Cerebellum (tissue), 4 donors: ENCODE measurements at places on chromosomes 12 and 14. TPM values are rescaled to one million over a fixed set of nuclear protein-coding genes. Genes with fewer than 3 reads are reported as not detected.

DNA sequence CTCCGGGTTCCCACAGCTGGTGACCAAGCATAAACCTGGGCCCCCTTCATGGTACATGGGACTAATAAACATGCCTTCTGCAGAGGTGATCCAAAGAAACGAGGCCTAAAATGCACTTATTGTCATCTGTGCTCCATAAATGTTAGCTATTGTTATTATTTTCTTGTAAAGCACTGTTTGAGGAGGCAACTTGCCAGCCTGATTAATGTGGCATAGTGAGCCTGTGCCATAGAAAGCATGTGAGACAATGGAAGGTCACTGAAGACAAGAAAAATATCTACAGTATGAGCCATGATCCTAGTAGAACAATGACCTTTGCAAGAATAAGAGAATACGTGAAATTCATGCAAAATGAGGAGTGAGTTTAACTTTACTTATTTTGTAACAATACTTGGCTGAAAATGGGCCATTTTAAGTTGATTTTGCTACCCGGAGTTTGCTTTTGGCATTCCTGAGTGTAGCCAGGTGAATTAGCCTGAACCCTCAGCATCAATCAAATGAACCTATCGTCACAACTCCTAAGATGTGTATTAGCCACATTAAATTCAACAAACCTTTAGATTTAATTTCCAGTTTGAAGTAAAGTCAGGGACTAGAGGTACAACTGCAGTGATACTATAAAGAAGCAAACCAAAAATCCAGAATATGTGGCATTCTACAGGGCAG, 52.2 kb downstream of the CPM start:
- DNase-seq: no peak

GRCh38 chr12:23704992-23705943, 244.2 kb downstream of the SOX5 start:
- no peak for DNase-seq

DNA sequence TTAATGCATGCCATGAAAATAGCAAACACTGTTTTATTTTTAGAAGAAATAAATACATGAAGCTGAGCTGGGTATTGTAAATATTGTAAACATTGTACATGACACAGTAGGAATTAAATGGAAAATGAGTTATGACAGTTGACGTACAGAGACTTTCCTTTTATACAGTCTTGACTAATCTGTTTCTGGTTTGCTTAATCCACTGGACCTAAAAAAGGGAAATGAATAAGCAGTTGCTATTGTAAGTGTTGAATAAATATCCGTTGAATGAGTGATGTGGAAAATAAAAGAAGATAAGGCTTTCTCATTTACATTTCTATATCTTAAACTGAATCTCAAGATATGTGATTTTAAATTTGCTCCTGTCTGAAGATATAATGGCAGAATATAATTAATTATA, 15.0 kb downstream of the PMCH start:
- DNase-seq: no peak

DNA sequence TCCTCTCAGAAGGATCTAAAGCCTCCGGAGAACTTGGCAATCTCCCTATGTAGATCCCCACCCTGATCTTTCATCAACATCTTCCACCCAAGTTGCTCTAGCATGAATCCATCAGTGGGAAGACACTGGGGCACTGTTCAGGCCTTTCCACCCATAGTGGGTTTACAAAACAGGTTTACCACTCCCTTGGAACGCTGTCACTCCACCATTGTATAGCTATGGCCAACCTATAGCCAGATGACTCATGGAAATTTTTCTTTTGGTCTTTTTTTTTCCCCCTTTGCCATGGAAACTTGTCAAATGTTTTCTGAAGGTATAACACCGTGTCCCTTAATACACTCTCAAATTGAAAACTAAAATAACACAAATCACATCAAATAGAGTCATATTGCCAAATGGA, 10.8 kb upstream of the HSPB8 start:
- DNase-seq: no peak

DNA sequence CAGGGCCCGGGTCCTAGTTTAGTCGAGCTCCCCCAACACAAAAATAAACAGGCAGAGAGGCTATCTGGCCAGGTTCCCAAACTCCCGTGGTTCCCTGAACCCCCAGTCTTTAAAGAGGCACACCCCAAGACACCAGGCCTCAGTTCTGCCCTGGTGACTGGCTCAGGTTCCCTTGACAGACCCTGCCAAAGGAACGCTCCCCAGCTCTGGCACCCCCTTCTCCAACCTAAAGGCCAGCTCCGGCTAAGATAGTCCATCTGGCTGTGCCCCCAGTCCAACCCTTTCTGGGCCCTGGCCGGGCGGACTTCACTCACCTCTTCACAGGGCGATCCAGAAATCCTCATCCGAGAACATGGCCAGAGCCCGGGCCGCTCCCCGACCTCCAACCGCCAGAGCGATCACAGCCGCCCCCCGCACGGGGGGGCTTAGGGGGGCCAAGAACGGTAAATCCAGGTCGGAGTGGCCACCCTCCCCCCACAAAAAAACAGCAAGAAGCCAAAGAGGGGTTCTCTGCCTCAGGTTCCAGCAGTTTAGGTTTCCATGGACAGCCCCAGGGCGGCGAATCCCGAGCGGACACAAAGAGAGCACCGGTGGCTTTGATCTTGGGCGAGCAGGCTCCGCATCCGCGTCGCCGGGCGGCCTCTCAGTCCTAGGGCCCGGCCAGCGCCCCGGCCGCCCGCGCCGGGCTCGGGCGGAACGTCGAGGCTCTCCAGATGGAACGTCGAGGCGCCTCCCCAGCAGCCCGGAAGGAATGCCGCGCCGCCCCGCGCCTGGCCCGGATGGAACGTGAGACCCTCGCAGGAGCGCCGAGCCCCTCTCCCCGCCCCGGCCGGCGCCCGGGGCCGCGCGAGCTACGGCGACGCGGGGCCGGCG, 1.1 kb downstream of the KMT2D start:
- no peak for DNase-seq

DNA sequence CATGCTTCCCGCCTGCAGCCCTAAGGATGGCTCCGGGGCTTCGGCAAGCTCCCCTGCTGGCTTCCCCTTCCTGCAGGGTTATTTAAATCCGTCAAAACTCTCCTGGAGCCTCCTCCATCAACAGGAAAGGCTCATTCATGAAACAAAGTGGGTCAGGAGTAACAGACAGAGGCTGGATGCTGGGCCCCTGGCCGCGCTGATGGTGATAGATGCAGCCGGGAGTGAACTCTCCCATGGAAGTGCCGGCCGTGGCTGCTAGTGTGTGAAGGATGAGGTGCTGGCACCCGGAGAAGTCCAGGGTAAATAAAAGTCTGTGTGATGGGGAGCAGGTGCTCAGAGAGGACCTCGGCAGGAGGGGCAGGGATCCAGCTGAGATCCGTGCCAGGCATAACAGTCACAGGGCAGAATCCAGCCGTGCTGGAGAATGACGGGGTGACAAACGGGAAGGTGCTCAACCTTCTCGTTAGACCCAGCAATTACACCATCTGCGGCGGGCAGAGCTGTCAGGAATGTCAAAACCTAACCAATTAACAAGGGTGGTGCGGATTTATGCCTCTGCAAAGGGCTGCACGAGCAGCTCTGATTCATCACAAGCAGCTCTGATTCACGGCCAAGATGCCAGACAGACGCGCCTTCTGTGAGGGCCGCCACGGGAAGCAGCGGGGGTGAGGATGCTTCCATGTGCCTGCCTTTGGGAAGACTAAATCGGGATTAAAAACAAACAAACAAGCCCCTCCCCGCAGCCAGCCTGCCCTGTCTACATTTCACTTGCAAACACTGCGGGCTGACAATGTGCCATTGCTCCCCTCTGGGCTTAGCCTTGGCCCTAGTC, 55.6 kb downstream of the SYNE3 start:
- peak; percentile 84 for DNase-seq

- DNase-seq: no peak
Observed at GRCh38 chr12:13182881-13183280, 13.6 kb upstream of the EMP1 start.

DNA sequence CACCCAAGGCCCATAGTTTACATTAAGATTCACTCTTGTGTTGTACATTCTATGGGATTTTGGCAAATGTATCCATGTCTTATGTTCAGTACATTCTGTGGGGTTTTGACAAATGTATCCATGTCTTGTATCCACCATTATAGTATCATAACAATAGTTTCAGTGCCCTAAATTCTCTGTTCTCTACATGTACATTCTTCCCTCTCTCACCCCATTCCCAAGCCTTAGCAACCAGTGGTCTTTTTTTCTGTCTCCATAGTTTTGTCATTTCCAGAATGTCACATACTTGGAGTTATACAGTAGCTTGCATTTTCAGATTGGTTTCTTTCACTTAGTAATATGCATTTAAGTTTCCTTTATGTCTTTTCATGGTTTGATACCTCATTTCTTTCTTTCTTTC, 6.7 kb downstream of the TOGARAM1 start:
- DNase-seq: no peak

DNA sequence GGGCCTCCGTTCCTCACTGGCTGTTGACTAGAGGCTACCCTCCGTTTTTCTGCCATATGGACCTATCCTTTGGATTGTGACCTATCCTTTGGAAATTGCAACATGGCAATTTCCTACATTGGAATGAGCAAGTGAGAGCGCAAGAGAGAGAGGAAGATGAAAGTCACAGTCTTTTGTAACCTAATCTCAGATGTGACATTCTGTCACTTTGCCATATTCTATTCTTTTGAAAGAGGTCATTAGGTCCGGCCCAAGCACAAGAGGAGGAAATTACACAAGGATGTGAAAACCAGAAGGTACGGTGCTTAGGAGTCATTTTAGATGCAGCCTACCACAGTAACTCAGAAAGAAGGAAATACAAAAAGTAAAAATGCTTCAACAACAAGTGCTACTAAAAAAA, 47.3 kb upstream of the SRP54 start:
- DNase-seq: no peak

DNA sequence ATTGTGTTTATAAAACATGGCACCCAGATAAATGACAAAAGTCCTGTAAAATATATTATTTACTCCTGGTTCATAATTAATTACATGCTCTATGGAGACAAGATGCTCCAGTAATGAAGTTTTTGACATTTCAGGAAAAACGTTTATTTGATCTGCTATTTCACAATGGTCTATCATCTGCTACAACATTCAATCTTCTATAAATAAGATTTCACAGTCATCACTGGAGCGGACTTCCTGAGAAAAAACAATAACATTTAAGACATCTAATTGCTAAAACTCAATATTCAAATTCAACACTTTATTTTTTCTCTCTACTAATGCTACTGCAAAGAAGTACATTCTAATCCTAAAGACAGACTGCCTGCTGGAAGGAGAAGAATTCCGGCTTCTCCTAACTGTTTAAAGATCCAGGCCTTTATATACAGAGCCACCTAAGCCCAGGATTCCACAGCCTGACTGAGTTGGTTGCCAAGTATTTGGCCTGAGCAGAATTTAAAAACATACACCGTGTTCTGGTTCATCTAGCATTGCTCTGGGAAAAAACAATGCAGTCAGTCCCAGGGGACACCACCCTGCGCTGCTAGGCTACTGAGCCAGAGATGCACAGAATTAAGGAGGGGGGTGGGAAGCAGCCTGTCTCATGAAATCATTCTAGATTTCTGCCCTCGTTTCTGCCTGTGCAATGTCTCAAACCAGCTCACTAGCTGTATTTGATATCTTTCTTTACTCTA, 58.0 kb downstream of the TMTC1 start:
- no peak for DNase-seq

- peak; percentile 76 for DNase-seq
Observed at GRCh38 chr12:92075425-92075914, 70.2 kb downstream of the BTG1 start.

DNA sequence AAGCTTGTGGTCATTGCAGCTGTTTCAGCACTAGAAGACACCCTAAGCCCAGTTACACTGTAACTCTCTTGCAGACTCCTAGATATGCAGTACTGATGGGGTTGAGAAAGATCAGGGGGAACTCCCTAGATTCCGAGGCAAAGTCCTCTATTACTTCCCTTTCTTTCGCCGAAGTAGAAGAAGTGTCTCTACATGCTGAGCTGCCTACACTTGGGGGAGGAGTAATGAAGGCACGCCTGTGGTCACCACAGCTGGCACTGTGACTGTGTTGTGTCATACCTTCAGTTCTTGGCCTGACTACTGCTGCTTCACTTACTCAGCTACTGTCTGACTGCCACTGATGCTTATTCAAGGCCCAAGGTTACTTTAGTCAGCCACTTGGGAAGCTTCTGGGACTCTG, 35.1 kb upstream of the RPL10L start:
- no peak for DNase-seq

- DNase-seq: no peak
Observed at GRCh38 chr12:63995512-63995911, 151.0 kb downstream of the SRGAP1 start.

DNA sequence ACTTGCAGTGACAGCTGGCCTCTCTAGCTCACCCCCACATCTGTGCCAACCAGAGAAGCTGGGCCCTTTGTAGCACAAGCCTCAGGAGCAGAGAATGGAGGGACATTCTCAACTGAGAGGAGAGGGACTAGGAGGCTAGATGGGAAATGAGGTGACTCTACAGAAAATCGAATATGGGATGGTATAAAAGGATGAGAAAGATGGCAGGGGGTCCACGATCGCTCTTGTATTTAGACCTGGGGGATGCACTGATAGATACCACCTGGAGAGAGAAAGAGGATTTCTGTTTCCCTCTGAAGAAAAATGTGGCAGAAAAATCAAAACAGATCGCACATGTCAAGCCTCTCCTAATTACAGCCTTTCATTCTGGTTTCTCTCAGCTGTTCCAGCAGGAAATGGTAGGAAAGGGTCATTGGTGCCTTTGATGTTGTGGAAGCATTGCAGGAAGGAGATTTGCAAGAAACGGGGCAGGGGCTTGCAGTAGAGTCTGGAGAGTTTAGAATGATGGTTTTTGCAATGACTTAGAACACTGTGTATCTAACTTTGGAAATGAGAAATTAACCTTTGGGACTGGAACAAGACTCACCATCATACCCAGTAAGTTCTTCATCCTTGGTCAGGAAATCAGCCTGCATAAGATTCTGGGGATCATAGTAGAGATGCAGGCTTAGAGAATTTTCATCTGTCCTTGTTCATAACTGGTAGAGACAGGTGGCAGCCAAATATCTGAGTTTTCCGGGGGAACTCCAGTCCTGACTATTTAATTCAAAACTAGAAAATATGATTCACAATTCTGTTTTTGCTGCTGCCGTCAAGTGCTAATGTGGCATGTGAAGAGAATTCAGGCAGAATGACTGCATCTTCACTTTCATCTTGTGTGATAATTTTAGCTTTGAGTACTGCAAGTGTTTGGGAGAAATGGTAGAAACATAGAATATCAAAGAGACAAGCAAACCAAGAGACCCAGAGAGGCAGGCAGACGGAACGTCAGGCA, 98.8 kb downstream of the DAD1 start:
- no peak for DNase-seq

Gene HIP1R
- 60.3 TPM for total RNA-seq

Gene CPNE6
- total RNA-seq: 0.36 TPM

Gene KRT71
- 0.18 TPM for total RNA-seq

Gene CLEC1B
- total RNA-seq: not detected

Gene LRP1-AS
- total RNA-seq: not detected

Gene SMCO2
- not detected for total RNA-seq

Gene DBX2
- total RNA-seq: 0.73 TPM

Gene MANSC4
- 0.27 TPM for total RNA-seq

Gene RBP5
- 0.27 TPM for total RNA-seq

Gene COL2A1
- total RNA-seq: 11.7 TPM

Gene GPRC5D
- total RNA-seq: not detected
